ENCODE measurements at places on chromosomes 1 and 21.

DNA sequence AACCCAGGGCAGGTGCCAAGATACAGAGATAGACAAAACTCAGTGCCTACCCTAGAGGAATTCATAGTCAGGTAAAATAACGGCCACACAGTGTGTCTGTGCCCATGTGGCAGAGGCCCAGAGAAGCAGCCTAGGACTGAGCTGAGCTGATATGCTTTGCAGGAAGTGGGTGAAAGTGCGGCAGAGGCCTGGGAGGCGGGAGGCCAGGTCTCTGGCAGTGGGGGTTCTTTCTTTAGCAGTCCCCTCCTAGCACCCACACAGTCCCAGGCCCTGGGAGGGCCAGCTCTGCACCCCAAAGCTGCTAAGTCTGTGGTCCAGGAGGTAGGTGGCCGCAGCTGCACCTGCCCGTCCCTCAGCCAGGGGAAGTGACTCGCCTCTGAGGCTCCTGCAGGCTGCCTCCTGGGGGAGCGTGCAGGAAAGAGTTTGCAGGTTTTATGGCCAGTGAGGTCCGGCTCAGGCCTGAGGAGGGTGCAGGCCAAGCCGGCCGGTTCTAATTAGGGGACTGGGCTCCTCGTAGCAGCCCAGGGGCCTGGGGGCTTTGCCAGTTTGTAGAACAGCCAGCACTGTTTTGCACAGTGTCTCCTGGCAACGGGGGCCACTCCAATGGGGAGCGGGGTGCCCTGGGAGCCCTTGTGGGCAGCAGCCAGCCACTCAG is 107.9 kb downstream of the SPSB1 start:
- no peak for DNase-seq

GRCh38 chr1:212981025-212981495 is 30.7 kb downstream of the VASH2 start:
- no peak for DNase-seq

- no peak for DNase-seq
These were observed 80.4 kb upstream of the SCYL3 start for GRCh38 chr1:169974067-169974466.

DNA sequence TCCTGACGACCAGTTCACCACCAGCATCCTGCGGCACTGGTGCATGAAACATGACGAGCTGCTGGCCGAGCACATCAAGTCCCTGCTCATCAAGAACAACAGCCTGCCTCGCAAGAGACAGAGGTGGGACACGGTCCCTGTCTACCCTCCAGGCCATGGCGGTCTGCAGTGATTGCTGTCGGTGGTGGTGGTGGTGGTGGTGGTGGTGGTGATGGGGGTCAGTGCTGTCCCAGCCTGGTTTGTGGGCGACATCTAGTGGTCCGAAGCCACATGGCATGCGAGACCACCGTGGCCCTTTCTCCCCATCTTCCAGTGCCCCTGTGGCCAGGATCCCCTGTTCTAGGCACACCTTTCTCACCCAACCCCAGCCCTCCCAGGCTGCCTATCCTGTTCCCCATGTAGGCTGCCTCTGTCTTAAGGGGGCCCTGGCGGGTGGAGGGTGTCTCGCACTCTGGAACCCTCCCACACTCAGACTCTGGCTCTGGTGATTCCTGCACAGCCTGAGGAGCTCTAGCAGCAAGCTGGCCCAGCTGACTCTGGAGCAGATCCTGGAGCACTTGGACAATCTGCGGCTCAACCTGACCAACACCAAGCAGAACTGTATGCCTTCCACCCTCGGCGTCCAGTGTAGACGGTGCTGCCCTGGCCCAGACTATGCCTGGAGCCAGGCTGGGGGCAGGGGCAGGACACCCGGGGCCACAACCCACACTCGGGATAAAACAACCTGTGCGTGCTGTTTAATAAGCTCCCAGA is 3.2 kb upstream of the SLC27A3 start:
- no peak for DNase-seq

DNA sequence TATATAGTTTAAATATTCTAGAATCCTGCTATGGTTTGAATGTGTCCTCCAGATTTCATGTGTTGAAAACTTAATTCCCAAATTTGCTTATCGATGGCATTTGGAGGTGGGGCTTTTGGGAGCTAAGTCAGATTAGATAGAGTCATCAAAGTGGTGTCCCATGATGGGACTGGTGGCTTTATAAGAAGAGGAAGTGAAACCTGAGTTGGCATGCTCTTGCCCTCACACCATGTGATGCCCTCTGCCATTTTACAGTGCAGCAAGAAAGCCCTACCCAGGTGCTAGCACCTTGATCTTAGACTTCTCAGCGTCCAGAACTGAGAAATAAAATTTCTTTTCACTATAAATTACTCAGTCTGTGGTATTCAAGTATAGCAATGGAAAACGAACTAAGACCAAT is 111.3 kb downstream of the TGFB2 start:
- no peak for DNase-seq

DNA sequence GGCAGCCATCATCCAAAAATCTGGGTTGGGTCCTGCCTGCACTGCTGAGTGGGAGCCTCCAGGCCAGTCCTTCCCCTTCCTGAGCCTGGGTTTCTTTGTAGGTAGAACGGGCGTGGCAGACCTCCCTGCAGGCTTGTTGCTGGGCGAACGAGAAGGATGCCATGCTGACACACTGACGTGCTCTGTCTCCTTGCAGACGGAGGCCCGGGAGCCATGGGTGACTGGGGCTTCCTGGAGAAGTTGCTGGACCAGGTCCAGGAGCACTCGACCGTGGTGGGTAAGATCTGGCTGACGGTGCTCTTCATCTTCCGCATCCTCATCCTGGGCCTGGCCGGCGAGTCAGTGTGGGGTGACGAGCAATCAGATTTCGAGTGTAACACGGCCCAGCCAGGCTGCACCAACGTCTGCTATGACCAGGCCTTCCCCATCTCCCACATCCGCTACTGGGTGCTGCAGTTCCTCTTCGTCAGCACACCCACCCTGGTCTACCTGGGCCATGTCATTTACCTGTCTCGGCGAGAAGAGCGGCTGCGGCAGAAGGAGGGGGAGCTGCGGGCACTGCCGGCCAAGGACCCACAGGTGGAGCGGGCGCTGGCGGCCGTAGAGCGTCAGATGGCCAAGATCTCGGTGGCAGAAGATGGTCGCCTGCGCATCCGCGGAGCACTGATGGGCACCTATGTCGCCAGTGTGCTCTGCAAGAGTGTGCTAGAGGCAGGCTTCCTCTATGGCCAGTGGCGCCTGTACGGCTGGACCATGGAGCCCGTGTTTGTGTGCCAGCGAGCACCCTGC is 1.4 kb downstream of the GJA4 start:
- no peak for DNase-seq

DNA sequence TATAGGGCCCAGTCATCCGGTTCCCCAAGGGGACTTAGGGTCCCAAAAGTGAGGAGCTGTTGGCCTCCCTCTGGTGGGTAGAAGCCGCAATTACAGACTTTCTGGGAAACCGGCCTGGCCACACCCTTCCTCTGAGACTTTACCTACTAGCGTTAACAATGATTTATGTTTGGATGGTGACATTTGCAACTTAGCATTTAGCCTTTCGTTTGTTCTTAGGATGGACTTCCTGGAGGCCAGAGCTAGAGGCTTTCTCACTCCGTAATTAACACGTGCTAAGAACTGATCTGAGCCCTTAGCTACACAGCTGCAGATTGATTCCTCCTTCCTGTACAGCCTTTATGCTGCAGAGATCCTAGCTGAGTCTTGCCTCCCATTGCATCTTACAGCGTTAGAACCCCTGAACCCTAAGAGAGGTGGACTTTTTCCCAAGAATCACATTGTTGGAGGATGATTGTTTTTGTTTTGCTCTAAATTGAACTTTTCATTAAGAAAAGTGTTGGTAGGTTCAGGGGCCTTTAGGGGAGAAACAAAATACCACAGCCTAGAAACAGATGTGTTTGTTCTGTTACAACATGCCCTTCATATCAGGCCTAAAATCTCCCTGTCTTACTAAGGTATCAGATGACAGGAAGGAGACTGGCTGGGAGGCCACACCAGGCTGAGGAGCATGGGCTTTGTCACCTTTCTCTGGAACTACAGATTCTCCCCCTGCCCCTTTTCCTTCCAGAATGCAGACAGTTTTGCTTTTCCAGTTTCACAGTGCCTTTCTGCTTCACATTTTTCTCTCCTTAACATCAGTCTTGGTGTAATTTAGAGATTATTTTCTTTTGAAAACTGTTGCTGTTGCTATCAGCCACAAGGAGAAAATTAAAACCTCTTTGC is 1.9 kb downstream of the S100A11 start:
- DNase-seq, result peak; percentile 58

All from activated T-cell treated with anti-CD3 and anti-CD28 coated beads, Interleukin-2, amount 50 U/mL, for 4 hours (primary cell).